ENCODE measurements at places on chromosomes 6 and 20.
A peak's percentile ranks its signal among the peaks of the same experiment; 100 is the strongest.

DNA sequence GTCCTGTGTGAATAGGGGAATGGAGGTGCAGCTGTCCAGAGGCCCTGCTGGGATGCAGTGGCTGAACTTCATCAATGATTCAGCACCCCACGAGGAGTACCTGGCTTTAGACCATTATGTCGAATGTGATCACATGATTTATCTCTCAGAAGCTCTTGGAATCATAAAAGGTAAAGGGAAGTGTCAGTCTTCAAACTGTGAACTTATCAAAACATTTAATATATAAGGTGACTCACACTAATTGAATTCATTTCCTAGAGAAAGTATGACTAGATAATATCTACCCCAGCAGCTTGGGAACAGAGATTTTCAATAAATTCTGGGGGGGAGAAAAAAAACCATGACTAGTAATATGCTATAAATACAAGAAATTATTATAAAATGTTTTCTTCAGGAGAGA lies 29.5 kb downstream of the ALDH8A1 start:
- no peak for DNase-seq

- DNase-seq = no peak
Observed at GRCh38 chr6:22308939-22309338, 12.1 kb upstream of the PRL start.

- DNase-seq = no peak
Observed at GRCh38 chr6:19417713-19418112, 419.5 kb upstream of the ID4 start.

DNA sequence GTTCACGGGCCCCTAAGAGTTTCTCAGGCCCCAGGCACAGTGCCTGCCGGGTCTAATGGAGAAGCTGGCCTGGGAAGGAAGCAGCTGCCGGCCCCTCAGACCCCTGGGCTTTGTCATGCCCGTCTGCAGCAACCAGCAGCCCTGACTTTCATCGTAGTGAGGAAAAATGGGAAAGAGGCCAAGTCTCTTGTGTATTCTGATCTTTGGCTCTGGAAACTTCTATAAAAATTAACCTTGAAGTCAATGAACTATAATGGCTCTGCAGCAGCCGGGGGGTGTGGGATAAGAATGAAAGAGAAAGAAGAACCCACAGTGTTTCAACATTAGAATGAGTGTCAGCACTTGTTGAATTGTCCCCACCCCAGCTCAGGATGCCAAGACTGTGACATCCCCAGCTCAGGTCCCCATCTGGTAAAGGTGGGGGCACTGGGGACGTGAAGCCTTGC lies 12.9 kb downstream of the TGM2 start:
- DNase-seq = peak; percentile 74

GRCh38 chr6:37695857-37696219 lies 1.8 kb downstream of the MDGA1 start:
- DNase-seq = no peak

- DNase-seq = no peak
Observed at GRCh38 chr6:232982-233640, 59.2 kb upstream of the DUSP22 start.

GRCh38 chr6:147974376-147974775 lies 368.3 kb upstream of the SASH1 start:
- DNase-seq = no peak

DNA sequence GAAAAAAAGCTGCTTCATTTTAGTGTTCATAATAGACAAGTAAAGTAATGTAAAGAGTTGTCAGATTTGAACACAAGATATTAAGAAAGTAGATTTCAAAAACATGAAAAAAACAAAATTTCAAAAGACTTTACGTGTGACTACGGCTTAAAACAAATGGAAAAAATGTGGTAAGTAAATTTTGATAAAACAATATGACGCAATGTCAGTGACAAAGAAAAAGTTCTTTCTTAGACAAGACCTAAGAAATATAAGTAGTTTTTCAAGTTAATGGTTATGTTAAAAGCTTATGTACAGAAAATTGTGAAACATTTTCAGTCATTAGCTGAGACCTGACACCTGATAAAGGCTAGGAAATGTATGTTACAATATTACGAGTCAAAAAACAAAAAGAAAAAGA lies 73.7 kb upstream of the EYS start:
- DNase-seq = no peak

DNA sequence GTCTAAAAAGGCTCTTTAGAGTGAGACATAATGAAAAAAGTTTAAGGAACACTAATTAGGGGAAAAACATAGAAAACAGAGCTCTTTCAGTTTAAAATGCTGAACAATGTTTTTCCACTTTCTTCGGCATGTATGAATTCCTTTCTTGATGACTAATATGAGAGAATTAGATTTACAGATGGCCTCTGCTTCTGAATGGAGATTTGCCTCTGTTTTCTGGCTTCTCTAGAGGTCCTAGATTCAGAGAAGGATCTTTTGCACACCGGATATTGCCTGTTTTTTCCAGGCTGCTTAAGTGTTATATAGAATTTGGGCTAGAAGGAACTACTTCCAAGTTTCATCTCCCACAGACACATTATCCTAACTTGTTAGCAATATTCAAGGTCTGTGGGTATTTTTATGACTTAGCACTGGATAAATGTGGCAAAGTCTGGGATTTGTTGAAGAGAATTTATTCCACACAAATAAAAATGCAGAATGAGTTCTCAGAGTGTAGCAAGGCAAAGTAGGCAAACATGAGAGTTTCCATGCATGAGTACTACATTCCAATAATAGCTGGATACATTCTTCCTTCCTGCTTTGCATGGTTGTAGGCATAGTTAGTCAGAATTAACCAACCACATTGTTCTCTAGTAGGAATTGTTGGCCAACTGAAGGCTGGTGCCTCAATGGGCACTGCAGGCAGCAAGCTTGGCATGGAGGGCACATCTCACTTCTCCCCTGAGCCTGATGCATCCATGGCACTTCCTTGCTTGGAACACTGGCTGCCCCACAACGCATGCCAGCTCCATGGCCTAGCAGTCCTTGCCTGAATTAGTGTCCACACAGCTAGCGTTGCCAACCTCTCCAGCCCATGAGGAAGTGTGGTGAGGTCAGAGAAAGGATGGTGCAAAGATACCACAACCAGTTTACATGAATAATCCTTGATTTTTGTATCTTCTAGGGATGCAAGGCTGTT lies 224.2 kb downstream of the CLIC5 start:
- peak; percentile 80 for DNase-seq

- peak; percentile 91 for DNase-seq
Observed at GRCh38 chr6:35920793-35921732, at the start of gene SRPK1. TSS of gene SRPK1 (minus strand) at chr6:35921098. CDS start at chr6:35921056, 42 bp downstream.

DNA sequence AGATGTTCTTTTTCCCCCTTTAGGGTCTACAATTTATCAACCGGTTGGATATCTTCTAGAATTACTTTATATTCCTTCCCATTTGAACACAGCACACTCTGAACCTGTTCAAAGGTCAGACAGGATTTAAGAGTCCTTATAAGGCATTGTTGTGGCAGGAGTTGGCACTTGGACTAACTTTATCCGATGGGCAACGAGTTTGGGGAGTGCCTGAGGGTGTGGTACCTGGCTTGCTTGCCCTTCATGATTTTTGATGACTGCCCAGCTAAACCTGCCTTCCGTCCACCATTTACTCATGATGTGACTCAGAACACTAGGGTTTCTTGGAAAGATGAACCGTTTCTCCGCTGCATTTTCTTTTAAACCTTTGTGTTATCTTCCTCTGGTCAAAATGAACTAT lies 285.2 kb downstream of the FOXC1 start:
- no peak for DNase-seq

GRCh38 chr20:20229595-20229994 lies 138.3 kb upstream of the INSM1 start:
- DNase-seq = no peak

GRCh38 chr6:30213667-30213956 lies 406 bp upstream of the TRIM26 start:
- DNase-seq = no peak

GRCh38 chr6:16183187-16183664 lies 54.3 kb downstream of the MYLIP start:
- DNase-seq = peak; percentile 92

DNA sequence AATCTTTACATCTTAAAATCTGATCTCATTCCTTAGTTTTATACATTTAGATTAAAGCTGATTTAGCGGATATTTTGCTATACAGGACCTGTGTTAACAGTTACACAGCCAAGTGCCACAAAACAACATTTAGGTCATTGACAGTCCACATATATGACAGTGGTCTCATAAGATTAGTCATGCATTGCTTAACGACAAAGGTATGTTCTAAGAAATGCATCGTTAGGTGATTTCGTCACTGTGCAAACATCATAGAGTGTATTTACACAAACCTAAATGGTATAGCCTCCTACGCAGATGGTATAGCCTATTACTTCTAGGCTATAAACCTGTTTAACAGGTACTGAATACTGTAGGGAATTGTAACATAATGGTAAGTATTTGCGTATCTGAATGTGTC lies 21.6 kb downstream of the ADGRG6 start:
- DNase-seq = no peak

DNA sequence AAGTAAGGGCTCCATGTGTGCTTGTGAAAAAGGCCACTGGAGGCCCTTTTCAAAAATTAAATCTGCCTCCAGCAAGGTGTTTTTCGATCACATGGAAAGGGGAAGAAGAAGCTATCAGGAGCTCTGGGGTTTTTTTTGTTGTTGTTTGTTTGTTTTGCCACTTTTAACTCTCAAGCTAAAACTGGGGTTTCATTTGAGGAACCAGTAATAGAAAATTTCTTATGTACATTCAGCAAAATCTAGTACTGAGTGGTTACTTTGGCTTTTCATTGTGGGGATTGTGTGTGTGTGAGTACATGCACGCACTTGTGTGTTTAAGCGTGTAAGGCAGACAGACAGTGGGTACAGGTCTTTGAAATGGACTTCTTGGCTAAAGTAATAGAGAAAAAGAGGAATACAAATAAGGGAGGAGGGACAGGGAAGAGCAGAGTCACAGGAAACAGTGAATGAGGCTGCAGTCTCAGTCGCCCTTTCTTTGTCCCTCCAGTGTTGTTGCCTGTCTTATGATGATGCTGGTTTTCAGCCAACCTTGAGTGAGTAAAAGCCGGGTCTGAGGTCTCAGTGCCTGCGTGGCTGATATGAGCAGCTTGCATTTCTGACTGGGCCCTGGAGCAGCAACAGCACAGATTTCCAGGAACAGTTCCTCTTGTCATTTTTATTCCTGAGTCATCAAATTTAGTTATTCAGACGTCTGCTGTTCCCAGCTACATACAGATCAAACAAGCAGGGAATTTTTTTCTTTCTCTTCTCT lies 26.2 kb downstream of the SLC16A10 start:
- peak; percentile 63 for DNase-seq

DNA sequence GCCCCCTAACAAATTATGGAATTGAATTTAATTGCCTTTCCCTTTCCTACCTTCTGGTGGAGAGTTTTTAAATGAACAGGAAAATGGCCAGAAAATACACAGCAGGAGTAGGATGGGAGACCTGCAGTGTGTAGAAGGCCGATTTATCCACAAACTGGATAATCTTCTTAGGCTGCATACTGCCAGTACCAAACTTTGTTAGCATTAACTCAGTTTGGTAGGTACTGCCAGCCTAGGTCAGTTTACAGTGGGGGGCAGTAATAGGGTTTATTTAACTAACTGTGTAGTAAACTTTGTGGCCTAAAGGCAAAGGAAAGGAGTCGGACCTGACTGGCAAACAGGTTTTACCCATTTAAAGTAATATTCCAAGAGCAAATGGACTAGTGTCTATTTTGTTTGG lies 4.6 kb downstream of the NCOA3 start:
- no peak for DNase-seq

- DNase-seq = peak; percentile 68
Observed at GRCh38 chr6:6885521-6886170, 222.1 kb upstream of the RREB1 start.

DNA sequence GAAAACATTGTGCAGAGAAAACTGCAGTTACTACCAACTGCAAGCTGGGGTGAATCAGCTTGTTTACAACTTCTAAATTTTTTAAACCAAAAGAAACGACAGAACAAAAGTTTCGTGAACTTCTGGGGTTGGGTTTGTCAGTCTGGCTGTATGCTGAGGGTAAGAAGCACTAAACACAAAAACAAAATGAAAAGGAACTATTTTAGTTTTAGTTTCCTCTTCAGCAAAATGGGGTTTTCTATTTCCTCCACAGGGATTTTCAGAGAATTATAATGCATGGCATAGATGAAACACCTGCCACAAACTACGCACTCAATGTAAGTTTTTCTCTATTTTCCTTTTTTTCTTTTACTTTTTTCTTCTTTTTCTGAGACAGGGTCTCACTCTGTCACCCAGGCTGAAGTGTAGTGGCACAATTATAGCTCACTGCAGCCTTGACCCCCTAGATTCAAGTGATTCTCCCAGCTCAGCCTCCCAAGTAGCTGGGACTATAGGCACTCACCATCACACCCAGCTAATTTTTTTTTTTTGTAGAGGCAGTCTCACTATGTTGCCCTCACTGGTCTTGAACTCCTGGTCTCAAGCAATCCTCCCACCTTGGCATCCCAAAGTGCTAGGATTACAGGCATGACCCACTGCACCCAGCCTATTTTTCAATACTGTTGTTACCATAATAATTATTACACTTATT lies 40.6 kb downstream of the CGA start:
- no peak for DNase-seq

GRCh38 chr20:3864518-3864917 lies 17.9 kb downstream of the MAVS start:
- no peak for DNase-seq
